ENCODE measurements at places on chromosomes 13 and 19.

DNA sequence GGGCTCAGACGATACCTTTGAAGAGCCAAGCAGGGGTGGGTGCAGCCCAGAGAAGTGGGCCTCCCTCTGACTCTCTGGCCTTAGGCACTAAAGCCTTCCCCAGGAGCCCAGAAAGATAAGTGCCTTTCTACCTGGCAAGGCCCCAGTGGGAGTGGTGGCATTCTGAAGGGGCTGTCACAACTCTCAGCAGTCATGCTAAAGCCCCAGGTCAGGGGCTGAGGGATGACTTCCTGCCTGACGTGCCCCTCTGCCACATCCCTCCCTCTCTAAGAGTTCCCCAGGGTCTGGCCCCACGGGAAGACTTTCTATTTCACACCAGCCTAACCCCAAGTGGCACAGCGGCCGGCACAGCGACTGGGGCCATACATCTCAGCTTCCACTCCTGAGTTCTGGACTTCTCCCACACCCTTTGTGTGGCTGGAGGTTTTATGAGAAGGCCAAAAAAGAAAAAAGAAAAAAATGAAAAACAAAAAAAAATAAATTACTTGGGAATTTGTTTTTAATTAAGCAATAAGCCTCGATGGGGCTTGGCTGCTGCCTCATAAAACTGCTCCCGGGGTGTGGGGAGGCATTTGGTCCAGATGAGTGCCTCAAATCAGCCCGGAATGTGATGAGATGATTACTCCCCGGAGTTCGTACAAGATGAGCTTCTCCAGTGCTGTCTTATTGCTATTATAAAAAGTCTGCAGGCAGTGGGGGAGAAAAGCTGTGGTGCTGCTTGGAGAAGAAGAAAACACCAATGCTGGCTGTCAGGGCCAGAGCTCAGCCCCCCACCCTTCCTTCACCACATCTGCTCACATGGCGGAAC lies 28.5 kb upstream of the PLEKHF1 start:
- DNase-seq: no peak

GRCh38 chr13:100666124-100666523 lies 8.5 kb downstream of the TMTC4 start:
- DNase-seq: no peak

DNA sequence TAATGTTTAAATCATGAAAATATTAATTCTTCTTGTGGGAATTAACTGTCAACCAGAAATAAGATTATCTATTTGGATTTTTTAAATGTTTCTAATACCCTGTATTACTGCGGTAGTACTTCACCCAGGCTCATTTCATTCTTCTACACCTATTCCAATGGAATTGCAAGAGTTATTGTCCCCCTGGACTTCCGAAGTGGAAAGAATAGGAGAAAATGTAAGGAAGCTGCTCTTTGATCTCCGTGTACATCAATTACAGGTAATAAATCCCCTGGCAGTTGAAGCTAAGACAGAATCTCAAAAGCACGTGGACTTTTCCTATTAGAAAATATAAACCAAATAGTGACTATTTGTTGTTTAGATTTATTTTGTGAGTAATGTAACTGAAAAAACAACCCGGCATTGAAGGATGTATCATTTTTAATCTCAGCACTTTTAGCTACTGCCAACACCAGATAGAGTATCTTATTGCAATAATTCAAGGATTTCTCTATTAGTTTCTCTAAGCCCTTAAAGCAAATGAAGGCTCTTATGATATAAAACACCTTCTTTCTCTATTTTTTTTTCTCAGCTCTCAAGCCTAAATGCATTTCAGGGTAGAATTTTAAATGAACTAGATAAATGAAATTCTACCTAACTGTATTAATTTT lies 77.3 kb downstream of the MZT1 start:
- no peak for DNase-seq

DNA sequence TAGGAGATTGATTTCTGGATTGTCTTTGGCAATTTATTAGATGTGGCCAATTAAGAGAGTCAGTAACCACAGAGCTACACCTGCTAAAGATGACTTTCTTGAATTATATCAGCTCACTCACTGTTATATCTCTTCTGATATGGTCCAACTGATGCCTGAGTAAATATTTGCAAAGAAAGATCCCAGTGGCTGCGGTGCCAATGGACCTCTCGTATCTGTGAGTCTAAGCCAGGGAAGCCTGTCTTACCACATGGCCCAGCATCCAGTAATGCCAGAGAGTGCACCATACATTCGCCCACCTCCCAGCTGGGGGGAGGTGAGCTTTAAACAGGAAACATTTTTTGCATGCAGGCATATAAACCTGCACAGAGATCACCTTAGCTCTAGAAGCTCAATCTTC lies 82.7 kb upstream of the SLC15A1 start:
- DNase-seq: no peak

DNA sequence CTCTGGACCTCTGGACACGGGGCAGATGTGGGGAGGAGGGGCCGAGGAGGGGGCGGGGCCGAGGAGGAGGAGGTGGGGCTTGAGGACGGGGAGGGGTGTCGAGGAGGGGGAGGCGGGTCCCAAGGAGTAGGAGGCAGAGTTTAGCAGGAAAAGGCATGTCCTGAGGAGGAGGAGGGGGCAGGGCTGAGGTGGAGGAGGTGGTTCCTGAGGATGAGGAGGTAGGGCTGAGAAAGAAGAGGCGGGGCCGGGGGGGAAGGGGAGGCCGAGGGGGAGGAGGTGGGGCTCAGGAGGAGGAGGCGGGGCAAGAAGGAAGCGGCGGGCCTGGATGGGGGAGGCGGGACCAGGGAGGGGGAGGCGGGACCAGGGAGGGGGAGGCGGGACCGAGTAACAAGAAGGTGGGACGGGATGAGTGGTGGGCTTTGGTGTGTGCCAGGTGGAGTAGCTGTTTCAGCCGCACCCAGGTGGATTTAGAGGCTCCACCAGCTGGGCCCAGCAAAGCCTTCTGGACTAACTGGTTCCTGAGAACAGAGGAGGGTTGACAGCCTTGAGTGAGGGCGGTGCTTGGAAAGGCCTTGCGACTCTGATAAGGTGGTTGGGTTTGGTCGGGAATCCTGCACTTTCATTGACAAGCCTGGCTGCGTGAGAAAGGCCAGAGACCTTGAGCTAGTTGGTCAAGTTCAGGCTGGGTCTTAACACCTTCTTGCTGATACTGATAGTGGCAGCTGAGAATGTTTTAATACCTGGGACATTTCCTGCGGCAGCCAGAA lies 7.7 kb downstream of the TECR start:
- DNase-seq: no peak

DNA sequence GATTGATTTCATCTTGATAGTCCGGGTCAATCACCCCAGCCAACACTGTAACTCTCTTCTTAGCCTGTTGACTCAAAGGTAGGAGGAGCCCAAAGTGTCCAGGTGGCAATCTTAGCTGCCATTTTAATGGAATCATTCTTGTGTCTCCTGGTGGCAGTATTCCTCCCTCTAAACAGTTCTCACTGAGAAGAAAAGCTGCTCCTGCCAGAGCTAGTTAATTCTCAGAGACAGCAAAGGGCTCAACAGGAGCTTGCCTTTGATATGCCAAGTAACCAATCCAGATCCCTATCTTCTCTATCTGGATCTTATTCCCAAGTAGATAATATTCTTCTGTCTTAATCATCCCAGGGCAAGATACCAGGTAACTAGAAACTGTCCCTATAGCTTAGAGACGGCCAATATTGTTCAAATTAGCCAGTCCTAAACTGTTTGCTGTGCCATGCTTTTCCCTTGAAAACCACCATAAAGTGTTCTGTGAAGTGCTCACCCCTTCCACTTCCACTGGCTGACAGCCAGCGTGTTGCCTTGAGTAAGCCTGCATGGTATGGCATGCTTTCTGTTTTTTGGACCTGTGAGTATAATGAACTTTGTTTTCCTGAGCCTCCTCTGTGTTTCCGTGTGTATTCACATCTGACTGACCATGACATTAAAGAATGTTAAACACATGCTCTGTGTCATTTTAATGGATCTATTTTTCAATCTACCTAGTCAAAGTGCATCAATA lies 463.7 kb upstream of the SLITRK5 start:
- no peak for DNase-seq

DNA sequence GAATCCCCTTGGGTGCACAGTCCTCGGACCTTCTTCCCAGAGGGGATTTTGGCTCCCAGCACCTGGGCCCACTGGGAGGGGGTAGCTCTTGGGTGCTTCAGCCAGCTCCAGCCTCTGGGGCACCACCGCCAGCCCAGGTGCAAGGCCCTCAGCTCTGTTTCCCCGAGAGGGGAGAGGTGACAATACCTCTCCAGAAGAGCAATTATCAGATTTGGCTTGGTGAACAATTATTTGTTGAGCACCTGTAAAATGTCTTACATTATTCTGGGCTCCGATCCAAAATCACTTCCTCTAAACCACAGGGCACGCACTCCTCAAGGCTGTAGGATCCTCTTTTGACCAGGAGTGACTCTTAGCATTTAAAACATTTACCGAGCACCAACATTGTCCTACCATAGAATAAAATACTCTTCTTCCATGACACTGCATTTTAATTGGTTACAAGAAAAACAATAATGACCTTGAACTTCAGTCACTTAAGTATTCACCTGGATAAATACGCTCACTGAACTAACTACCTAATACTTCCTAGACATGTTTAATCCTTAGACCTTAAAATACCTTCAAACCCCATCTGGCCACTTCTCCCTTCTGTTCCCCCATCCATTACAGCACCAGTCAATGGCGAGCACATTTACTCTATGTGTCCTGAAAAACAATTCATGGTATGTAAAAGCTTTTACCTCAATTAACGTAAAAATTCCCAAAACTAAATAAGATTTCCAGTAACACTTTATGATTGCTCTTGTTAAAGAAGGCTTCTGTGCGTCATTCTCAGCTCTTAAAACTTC lies 54.8 kb downstream of the ABCC4 start:
- DNase-seq: peak; percentile 57

DNA sequence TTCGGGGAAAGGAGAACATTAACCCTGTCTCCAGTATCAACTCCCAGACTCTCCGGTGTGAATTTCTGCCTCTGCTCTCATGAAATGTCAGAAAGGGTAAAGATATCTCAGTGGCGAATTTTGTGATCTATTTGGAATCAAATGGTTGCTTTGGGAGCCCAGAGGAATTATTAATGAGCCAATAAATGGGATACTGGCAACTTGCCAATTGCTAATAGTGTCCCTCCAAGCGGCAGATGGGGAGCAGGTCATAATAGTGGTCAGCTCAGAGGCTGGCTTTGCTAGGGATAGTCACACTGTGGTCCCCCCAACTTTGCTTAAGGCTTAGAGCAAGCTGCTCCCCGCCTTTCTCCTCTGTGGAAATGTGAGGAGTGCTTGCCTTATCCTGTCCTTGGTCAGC lies 176.1 kb upstream of the KL start:
- no peak for DNase-seq

DNA sequence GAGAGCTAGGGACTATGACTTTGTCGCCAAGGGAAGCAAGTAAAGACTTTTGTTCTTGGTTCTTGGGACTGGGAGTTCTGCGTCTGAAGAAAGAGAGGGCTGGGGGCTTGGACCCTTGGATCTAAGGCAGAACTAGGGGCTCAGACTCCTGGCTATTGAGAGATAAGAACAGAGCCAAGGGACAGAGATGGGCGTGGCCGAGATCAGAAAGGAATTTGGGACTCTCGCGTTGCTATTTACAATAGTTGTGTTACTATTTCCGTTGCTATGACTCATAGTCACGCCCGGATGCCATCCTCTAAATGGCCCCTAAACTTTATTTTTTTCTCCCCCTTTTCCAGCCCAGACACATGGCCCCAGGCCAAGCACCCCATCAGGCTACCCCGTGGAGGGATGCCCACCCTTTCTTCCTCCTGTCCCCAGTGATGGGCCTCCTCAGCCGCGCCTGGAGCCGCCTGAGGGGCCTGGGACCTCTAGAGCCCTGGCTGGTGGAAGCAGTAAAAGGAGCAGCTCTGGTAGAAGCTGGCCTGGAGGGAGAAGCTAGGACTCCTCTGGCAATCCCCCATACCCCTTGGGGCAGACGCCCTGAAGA lies 759 bp downstream of the PPP1R15A start:
- no peak for DNase-seq

DNA sequence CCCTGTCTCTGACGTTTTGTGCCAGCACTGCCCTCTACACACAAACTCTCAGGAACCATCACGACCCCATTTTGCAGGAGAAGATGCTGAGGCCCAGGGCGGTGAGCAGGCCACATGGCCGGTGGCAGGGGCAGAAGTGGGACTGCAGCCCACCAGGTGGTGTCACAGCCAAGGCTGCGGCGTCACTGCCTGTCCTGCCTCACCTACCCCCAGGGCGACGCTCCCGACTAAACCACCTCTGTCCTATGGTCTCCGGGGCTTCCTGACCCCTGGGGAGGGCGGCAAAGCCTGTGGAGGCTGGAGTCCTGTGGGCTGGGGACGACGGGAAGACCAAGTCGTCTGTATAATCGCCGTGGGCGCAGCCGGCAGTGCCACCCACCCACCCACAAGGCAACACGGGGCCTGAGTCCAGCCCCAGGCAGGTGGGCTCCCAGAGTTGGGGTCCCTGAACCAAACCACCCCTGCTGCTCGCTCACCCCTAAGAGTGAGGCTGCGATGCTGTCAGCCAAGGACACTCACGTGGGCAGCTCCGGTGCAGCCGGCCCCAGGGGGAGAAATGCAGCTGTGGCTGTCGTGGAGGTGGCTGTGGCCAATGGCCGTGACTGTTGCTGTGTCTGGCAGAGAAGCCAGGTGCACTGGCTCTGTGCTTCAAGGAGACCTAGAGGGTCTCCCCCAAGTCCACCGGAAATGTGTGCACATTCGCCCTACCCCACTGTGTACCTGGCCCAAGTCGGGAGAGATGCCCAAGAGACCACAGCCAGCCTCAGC lies 29.7 kb downstream of the RASA3 start:
- no peak for DNase-seq

DNA sequence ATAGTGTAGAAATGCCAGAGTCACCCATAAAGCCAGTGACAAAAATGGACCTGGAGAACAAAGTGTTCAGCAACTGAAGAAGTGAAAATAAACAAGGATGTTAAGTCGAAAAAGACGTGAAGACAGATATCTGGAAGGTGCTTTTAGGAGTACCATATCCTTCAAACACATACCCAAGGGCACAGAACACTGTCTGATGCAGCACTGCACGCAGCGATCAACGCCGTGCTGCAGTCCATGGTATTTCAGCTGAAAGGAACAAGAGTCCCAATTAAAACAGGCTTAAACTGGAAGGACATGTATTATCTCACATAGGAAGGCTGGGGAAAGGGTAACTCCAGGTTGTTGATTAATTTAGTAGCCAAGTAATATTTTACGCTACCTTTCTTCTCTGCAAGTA lies 108.2 kb downstream of the SGCG start:
- no peak for DNase-seq

- DNase-seq: no peak
Measured at GRCh38 chr13:32734511-32734910, 148.3 kb downstream of the PDS5B start.

- DNase-seq: no peak
Measured at GRCh38 chr19:45922281-45922680, 7.7 kb upstream of the NANOS2 start.

Data from NCI-H1417 treated with DMSO at 0.1 percent for 48 hours (cell line).